Suprapubic skin (tissue), 4 donors: ENCODE measurements at places on chromosomes 4 and X. TPM values are rescaled to one million over a fixed set of nuclear protein-coding genes. Genes with fewer than 3 reads are reported as not detected.

The CXCL11 gene
- not detected for total RNA-seq

DNA sequence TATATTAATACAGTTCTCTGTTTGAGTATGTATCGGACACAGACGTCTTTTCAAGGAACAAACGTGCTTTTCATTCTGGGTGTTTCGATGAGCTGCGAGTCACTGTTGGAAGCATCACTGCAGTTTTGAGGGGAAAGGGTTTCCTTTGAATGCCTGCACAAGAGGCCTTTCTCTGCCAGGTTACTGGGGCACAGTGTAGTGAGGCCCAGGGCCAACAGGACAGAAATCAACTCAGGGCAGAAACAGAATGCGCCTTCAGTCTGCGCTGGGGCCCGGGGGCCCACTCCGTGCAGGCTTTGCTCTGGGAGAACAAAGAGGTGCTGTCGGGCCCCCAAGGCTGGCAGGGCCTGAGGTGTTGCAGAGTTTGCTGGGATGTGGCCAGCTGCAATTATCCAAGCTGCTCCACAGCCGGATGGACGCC, 2.3 kb upstream of the PPP2R3B start:
- no peaks in the 10 kb centered on the region for H3K36me3 ChIP-seq
- DNase-seq: no peak
- peaks cover 10% of the 10 kb centered on the region for H3K4me1 ChIP-seq

GRCh38 chrX:132071254-132071653, 48.2 kb downstream of the STK26 start:
- no peaks in the 10 kb centered on the region for H3K4me1 ChIP-seq
- H3K27me3 ChIP-seq: no peaks in the 10 kb centered on the region
- no peaks in the 10 kb centered on the region for H3K36me3 ChIP-seq
- no peak overlapping the region for H3K27ac ChIP-seq

The PNMA3 gene
- total RNA-seq: 0.26 TPM

DNA sequence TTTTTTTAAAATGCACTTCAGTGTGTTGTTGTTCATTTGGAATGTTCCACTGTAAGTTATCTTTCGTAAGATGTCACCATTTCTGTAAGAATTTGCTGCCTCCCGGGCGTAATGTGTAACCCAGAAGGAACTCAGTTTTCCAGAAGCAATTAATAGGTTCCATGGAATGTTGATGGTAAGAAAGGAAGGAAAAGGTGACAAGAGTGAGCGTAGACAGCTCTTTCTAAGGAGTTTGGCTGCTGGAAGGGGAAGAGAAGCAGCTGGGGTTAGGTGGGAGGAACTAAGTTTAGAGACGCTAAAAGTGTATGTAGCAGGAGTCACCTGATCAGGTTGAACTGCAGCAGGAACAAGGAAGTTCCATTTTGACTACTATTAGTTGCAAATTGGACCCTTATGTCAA, 35.9 kb downstream of the PNMA5 start:
- H3K4me3 ChIP-seq: peak overlapping the region; percentile 29
- no peaks in the 10 kb centered on the region for H3K27me3 ChIP-seq
- peak overlapping the region; percentile 18 for H3K27ac ChIP-seq
- DNase-seq: no peak
- H3K4me1 ChIP-seq: no peaks in the 10 kb centered on the region
- no peaks in the 10 kb centered on the region for H3K36me3 ChIP-seq

The MYOZ2 gene
- not detected for total RNA-seq

DNA sequence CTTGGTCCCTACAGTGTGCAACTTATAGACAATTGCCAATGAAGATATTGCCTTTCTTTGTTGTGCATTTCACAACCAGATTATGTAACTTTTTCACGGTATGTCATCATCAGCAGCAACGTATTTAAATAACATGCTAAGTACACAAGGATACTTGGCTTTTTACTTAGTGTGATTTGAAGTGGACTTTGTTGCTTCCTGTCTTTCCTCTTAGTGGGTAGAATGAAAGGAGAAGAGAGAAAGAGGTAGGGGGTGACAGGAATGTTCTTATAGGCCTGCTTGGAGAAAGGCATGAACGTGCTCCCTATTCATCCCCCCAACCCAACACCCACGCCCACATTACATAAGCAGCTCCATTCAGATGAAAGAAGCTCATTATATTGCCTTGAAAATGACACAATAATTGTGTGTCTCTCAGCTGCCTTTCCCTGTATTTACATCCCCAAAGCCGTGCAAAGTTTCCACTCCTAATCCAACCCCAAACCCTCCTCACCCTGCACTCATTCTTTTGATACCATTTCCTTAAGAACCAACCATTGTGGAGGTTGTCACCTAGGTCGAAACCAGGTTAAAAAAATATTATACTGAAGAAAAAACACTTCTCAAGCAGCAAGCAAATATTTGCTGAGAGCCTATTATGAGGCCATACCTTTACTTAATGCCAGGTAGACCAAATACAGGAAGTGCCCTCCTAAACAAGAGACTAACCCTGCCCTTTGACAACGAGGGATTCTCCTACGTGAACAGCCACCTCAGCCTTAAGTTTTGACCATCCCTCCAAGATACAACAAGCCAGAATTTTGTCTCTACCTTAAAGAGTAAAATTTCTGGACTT, 25.2 kb upstream of the GK start:
- H3K36me3 ChIP-seq: no peaks in the 10 kb centered on the region
- H3K27ac ChIP-seq: no peak overlapping the region
- H3K4me1 ChIP-seq: no peaks in the 10 kb centered on the region
- H3K4me3 ChIP-seq: no peak overlapping the region

DNA sequence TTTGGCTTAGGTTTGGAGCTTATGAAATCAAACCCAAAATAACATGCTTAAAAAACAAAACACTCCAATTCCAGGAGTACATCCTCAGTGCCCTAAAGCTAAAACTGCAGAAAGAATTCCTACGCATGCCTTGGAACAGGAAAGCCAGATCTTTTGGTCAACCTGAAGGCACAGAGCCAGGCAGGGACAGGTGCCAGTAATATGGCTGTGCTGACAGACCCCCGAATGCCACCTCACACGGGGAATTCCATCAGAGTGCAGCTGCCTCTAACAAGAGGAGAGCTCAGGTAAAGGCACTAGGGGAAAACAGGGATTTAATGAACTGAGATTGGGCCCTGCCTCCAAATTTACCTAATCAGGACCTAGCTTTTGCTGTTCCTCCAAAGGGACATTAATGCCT, 77.1 kb downstream of the SHISA3 start:
- H3K36me3 ChIP-seq: no peaks in the 10 kb centered on the region
- no peak overlapping the region for H3K4me3 ChIP-seq
- no peaks in the 10 kb centered on the region for H3K27me3 ChIP-seq
- DNase-seq: no peak
- no peaks in the 10 kb centered on the region for H3K4me1 ChIP-seq

DNA sequence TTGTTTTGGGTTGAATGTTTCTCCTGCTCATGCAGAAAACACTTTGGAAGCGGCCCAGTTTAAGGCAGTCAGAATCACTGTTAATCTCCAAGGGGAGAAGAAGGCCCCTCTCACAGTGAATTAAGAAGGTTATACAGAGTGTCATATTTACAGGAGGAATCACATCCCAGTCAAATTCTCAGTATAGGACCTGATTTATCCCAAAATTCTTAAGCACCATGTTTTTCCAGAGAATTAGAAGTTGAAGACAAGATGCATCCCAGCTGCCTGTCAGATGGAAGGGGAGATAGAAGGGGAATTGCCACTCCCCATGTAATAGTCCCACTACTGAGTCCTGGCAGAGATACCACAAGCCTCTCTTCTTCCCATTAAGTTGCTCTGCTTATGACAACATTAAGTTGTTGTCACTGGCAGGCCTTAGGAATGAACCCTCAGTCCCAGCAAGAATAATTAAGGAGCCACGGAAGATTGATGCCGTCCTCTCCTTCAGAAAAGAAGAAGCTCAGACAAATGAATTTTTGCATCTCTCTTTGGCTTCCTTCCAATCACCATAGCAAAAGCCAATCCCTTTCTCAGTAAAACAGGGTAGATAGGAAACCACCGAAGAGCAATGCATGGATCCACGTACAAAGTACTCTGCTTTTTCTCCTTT, 138.4 kb downstream of the LDB2 start:
- no peaks in the 10 kb centered on the region for H3K4me1 ChIP-seq
- no peak overlapping the region for H3K27ac ChIP-seq
- no peak overlapping the region for H3K4me3 ChIP-seq
- H3K36me3 ChIP-seq: no peaks in the 10 kb centered on the region

GRCh38 chr4:174928575-174929253, 10.6 kb downstream of the ADAM29 start:
- no peak for DNase-seq
- H3K27ac ChIP-seq: no peak overlapping the region
- no peak overlapping the region for H3K4me3 ChIP-seq
- no peaks in the 10 kb centered on the region for H3K4me1 ChIP-seq
- H3K36me3 ChIP-seq: no peaks in the 10 kb centered on the region

DNA sequence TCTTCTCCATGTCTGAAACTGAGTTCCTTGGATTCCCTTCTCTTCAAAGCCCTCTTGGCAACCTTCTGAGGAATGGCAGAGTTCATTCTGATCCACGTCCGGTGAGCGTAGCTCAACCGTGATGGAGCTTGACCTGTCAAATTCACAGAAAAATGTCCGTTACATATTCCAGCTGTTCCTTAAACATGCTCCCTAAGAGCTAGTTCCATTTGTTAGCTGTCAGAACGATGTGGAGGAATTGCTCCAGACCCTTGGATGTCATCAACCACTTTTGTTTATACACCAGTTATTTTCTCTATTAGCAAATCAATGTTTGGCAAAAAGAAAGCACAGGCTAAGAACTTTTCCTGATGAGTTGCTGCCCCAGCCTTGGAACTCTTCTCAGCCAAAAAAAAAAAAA, 50.1 kb downstream of the NHS start:
- H3K27ac ChIP-seq: no peak overlapping the region
- H3K4me3 ChIP-seq: no peak overlapping the region
- no peak for DNase-seq
- H3K4me1 ChIP-seq: no peaks in the 10 kb centered on the region
- H3K36me3 ChIP-seq: no peaks in the 10 kb centered on the region

- H3K4me1 ChIP-seq: no peaks in the 10 kb centered on the region
- no peak for DNase-seq
- no peaks in the 10 kb centered on the region for H3K36me3 ChIP-seq
- no peaks in the 10 kb centered on the region for H3K27me3 ChIP-seq
- no peak overlapping the region for H3K4me3 ChIP-seq
Observed at GRCh38 chr4:151613290-151613689, 147.5 kb downstream of the GATB start.
